T-helper 1 cell (primary cell): ENCODE measurements at places on chromosomes 13 and 19.
A peak's percentile ranks its signal among the peaks of the same experiment; 100 is the strongest.

DNA sequence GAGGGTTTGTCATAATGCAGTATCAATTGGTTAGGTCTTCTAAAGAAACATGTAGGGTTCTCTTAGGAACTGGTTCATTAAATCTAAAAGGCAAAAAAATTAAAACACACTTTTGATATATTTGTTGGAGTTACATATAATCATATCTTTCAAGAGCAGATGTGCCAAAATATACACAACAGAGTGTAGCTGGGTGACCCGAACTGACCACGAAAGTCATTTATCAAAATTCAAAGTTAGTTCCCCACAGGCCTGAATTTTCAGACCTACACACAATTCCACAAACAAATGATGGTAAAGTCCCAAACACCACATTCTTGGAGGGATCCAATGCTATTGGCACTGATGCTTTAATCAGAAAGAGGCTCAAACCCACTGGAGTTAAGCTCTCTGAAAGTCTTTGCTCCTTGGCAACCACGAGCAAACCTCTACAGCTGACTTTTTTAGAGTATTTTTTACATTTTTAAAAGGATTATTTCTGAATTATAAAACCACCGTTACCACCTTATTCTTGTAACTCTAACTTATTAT is 50.9 kb downstream of the IRS2 start:
- no peak for DNase-seq

DNA sequence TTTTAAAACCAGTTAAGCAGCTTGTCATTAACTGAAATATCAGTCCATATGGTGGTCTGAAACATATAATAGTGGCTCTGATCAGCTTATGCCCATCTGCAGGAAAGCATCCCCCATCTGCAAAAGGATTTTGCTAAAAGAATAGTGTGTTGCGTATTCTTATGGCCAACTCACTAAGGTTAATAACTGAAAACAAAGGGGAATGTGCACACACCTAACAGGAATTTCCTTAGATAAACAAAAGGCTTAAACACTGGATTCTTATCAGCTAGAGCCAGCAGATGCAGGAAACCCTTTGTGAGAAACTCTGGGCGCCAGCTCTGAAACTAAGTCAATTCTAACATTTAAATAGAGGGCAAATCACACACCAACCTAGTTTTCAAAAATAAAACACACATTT is 22.1 kb downstream of the VPS36 start:
- DNase-seq, result no peak

GRCh38 chr19:11410682-11411081 is 8.4 kb downstream of the RGL3 start:
- DNase-seq, result no peak

DNA sequence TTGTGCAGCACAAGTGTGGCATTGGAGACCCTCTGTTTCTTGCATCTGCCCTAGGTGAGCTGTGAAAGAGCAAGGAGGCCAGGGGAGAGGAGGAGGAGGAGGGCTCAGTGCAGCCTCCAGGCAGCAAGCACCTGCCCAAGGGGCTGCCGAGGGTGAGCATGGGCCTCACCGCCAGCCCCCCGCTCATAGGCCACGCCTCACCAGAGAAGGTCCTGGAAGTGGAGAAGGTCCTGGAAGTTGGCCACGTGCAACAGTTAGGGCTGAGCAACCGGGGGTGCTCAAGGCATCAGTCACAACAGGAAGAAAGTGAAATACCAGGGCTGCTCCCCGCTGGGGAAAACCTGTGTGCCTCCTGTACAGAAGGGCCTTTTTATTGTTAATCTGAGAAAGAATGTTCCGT is 168.9 kb downstream of the TEX29 start:
- no peak for DNase-seq

- no peak for DNase-seq
Measured at GRCh38 chr13:88651531-88651930, 980.4 kb downstream of the SLITRK5 start.

DNA sequence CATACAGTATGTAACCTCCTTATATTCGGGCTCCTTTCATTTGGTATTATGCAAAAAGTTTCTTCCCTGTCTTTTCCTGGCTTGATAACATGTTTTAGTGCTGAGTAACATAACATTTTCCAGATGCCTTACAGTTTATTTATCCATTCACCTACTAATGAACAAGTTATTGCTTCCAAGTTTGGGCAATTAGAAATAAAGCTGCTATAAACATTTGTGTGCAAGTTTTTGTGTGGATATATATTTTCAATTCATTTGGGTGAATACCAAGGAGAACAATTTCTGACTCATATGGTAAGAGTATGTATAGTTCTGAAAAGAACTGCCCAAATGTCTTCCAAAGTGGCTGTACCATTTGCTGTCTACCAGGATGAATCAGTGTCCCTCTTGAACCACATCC is 360.9 kb downstream of the PCDH17 start:
- no peak for DNase-seq

DNA sequence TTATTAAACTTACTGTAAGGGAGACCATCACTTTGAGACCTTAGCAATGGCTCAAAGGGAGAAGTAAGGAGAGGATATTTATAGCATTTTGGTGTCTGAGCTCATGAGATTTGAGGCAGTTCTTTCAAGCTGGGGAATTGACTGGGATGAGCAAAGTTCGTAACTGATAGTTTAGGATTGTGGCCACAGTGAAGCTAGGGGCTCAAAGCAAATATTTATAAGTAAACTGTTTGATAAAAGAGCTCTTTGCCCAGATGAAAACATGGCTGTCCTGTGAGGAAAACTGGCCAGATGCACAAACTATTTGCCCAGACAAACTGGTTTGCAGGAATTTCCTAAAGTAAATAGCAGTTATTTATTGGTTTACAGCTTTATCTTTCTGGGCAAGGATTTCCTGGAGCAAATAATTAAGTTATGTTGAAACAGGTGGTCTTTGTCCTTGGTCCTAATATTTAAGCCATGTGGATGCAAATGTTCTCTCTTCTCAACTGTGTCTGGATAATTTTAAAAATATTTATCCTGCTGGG is 59.7 kb upstream of the TMTC4 start:
- no peak for DNase-seq

- no peak for DNase-seq
Measured at GRCh38 chr19:51698296-51698695, 5.2 kb downstream of the SPACA6 start.

- peak; percentile 57 for DNase-seq
Measured at GRCh38 chr19:7678971-7679751, 1.5 kb upstream of the TRAPPC5 start.

DNA sequence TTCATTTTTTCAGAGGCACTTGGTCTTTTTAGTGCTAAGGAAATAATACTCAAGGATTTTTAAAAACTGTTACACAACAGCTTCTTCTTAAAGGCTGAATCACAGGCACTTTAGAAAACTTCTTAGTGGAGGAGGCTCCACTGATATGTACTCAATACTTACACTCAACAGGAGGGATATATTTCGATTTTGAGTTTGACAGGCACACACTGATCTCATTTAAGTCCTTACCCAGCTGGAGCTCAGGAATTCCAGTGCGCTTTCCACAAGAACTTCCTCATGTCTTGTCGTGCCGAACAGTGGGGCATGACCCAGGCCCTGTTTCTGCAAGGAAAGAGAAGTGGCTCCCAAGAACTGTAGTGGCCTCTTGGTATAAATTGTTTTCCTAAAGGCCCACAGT is 103.8 kb downstream of the RGCC start:
- DNase-seq, result no peak

- no peak for DNase-seq
Measured at GRCh38 chr13:110797230-110797877, 83.9 kb downstream of the ING1 start.

DNA sequence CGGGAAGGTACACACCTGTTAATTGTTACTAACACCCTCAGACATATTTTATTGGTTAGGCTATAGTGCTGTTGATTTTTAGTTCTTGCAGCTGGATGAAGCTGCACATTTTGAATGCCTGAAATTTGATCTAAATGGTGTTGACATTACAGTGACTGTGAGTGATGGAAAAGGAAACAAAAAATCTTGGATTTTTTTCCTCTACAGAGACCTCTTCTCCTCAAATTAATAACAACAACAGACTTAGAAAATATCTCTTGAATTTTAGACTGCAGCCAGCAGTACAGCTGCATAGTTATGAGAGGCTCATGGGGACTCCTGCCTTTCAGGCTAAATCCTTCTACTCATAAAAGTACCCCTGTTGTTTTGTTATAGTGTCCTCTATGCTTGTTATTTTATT is 500.5 kb upstream of the SPRY2 start:
- no peak for DNase-seq

DNA sequence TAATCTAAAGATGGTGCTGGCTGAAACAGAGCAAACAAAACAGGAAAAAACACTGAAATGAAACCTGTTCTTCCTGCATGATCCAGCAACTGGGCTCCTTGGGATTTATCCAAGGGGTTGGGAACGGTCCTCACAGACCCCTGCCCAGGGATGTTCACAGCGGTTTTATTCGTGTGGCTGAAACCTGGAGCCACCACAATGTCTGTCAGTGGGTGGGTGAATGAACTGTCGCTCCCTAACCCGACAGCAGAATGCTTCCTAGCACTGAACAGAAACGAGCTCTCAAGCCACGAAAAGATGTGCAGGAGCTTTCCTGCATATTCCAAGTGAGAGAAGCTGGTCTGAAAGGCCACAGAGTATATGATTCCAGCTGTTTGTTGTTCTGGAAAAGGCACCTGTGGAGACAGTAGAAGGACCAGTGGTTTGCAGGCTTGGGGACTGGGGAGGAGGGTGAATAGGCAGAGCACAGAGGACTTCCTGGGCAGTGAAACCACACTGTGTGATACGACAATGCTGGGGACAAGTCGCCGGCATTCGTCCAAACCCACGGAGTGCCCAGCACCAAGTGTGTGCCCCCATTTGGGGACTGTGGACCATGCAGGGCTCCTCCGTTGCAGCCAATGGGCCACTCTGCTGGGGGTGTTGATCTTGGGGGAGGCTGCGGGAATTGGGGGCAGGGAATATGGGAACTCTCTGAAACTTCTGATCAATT is 73.9 kb downstream of the TEX29 start:
- DNase-seq, result no peak

DNA sequence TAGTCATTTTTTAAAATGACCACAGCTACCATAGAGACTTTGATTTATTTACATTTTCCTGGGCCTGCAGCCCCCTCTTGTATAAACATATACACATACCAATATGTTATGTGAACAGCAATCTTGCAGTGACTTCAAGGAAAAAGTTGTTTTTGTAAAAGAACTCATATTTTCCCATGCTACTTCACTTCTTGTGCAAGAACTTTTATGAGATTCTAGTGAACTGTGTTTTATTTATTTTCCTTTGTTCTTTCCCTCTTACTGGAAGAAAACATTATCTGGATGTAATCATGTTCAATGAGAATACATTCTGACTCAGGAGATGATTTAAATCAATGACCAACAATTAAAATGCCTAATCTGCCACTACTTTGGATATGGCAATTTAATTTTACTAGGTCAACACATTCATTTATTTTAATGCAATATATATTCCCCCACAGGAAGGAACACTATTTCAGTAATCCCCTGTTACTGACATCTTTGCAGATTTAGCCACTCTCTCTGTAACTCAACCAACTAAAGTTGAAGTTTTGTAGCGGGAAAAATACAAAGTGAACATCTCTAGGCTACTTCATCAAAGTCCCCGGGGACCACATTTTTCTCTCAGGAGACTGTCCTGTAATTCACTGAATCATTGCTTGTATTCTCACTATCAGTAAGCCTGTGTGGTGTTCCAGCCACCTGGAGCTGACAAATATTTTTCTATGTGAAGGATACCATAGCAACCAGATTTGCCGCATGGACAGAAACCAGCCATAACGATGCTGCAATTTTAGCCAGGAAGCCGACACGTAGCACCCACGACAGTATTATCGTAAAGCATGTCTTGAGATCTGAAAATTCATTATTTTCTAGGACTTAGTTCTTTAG is 90.5 kb downstream of the STARD13 start:
- DNase-seq, result no peak

- no peak for DNase-seq
Measured at GRCh38 chr13:30559274-30559673, 58.4 kb upstream of the USPL1 start.

DNA sequence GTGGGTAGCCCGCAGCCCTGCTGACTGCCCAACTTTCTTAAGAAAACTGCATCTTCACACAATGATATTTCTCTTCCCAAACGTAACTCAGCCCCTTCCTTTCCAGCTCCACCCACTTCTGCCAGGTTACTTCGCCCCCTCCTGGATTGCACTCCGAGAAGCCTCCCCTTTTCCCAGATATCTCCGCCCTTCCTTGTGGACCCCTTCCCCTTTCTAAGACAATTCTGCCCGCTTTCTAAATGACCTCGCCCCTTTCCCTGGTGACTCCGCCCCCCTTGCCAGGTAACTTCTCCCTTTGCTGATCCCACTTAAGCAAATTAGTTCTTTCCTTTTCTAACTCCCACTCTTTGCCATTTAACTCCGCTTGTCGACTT is 2.6 kb downstream of the VSIG10L start:
- no peak for DNase-seq

DNA sequence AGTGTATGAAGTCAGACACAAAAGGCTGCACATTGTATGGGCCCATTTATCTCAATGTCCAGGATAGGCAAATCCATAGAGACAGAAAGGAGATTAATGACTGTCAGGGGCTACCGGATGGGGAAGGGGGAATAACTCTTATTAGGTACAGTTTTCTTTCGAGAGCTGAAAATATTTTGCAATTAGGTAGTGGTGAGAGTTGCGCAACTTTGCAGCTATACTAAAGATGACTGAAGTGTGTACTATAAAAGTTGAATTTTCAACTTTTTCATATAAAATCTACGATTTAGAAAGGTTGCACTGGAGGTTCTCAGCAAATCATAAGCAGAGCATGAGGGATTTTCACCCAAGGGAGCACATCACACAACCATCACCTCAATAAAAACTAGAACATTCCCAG is 16.1 kb upstream of the SLC15A1 start:
- no peak for DNase-seq

DNA sequence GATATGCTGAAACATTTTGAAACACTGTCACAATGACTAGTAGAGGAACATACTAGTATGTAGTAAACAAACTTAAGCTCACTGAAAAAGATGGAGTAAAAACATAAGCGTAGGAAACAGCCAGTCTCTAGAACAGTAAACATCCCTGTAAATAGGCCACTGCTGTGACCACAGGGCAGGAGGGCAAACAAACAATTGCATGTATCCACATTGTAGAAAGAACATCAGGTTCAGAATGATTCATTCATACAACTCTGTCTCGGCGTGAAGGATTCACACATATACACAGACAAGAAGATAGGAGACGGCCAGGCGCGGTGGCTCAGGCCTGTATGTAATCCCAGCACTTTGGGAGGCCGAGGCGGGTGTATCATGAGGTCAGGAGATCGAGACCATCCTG is 390.1 kb downstream of the IRS2 start:
- no peak for DNase-seq

- DNase-seq, result no peak
Measured at GRCh38 chr13:23583491-23583890, 13.3 kb downstream of the TNFRSF19 start.
